ENCODE measurements at places on chromosomes 1 and 21. TPM values are rescaled to one million over a fixed set of nuclear protein-coding genes. Genes with fewer than 3 reads are reported as not detected.

KRTAP19-4 gene
- total RNA-seq = not detected

TCHH gene
- total RNA-seq = not detected

FAM72C gene
- total RNA-seq = 1.6 TPM

PARP1 gene
- total RNA-seq = 127 TPM

TSPEAR gene
- not detected for total RNA-seq

SLC16A4 gene
- 173 TPM for total RNA-seq

RCC1 gene
- 87.0 TPM for total RNA-seq

CD247 gene
- total RNA-seq = not detected

OR10J1 gene
- not detected for total RNA-seq

ELOVL1 gene
- 99.5 TPM for total RNA-seq

LRRN2 gene
- total RNA-seq = 0.35 TPM
